ENCODE measurements at places on chromosomes 13 and 19. TPM values are rescaled to one million over a fixed set of nuclear protein-coding genes. Genes with fewer than 3 reads are reported as not detected.

GRCh38 chr19:13215572-13216380, 65.6 kb downstream of the IER2 start:
- DNase-seq, result no peak

DNA sequence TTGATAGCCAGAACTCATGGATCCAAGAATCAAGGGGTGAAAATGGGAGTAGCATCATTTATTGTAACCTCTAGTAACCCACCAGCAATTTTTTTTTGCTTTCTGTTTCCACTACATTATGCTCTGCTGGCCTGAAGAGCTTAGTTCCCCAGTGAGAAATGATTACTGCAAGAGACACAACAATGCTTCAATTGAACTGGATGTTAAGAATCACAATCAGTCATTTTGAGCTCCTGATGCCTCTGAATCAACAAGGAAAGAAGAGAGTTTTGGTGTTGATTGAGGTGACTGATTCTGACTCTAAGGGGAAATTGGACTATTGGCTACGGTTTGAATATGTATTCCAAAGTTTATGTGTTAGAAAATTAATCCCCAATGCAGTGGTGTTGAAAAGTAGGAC, 1084.4 kb downstream of the SLITRK1 start:
- DNase-seq, result no peak

DNA sequence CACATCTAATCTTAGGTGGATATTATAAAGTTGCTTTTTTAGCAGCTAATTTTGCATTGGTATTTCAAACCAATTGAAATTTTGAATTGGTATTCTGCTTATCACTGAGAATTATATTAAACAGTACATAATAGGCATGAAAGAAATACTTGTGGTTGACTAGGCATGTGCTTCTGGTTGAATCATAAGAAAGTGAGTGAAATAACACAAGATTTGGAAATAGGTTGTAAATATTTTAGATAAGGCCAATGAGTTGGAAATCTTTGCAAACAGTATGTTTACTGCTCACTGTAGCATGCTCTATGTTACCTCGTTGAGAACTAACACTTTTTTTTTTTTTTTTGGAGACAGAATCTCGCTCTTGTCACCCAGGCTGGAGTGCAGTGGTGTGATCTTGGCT, 66.8 kb upstream of the RFC3 start:
- no peak for DNase-seq

- DNase-seq, result no peak
These were observed 27.1 kb downstream of the PIBF1 start for GRCh38 chr13:72808917-72809500.

- DNase-seq, result no peak
These were observed 23.8 kb downstream of the TEX101 start for GRCh38 chr19:43438291-43439031.

- no peak for DNase-seq
These were observed 225.2 kb upstream of the TMTC4 start for GRCh38 chr13:100899720-100900316.

DNA sequence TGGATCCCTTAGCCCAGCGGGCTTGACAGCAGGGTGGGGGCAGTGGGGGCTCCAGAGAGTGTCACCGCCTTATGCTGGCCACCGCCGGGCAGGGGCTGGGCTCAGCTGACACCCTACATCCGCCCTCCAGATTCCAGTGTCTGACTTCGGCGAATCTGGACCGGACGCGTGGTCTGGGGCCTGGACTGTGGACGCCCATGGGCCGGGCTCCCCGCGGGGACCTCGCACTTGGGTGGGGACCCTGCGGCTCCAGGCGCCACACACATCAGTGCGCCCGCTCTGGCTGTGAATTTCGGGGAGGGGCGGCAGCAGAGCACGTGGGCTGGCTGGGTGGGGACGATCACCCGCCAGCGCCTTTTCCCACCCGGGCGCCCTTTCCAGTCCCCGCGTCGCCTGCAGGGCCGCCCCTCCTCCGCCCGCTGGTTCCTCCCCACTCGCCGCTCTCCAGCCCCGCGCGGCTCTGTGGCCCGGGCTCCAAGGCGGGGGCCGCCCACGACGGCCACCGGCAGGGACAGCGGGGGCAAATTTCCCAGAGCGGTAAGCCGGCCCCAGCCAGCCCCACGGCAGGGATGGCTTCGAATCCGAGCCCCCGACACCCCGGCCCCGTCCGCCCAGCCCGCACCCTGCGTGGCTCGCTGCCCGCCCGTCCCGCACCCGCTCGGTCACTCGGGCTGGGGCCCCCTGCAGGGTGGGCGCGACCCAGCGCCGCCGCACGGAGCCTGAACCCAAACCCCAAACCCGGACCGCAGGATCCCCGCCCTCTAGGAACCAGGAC, 23.3 kb upstream of the ZNF99 start:
- no peak for DNase-seq

- DNase-seq, result no peak
These were observed 766.4 kb downstream of the GPC5 start for GRCh38 chr13:92164822-92165221.

DNA sequence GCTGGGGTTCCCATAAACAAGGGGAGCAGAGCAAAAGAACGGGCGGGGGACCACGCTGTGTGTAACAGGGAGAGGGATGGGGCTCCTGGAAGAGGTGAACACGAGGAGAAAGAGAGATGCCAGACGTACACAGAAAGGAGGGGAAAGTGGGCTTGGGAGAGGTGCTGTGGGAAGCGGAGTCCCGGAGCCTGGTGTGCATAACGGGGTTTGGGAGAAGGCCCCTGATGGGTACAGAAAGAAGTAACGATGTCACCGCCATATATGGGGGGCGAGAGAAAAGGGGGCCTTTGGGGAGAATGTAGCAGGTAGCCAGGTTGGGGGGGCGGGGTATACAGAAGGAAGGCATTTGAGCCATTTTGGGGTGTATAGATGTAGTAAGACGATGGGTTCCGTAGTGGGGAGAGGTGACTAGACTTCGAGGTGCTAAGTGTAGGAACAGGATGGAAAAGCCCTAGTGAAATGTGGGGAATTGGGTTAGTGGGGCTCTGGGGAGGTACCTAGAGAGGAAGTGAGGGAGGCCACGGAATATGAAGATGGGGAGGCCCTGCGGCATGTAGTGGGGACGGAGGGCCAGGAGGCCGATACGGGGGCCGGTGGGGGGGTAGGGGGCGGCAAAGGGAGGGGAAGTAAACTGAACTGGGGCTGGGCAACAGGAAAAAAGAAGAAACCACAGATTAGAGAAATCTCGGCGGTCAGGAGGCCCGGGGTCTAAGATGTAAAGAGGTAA, 787 bp downstream of the ZNF580 start:
- no peak for DNase-seq

GRCh38 chr13:24060993-24061392, 99.5 kb upstream of the SPATA13 start:
- no peak for DNase-seq

GRCh38 chr13:27141746-27142145, 29.9 kb downstream of the USP12 start:
- DNase-seq, result no peak

DNA sequence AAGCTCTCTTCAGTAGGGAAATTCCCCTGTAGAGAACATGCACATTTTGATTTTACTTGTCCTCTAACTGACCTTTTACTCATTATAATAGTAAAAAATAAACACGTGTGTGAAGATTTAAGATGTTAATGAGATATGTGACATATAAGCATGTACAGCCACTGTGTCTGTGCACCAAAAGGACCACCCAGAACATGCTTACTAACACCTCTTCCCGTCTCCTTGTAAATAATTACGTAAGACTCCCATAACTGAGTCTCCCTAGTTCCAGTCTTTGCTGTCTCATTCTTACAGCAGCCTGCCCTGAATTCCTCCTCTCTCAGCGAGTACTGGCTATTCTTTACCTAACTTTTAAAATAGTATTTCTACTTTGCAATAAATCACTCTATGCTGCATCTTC, 53.6 kb downstream of the ZNF100 start:
- DNase-seq, result no peak

DNA sequence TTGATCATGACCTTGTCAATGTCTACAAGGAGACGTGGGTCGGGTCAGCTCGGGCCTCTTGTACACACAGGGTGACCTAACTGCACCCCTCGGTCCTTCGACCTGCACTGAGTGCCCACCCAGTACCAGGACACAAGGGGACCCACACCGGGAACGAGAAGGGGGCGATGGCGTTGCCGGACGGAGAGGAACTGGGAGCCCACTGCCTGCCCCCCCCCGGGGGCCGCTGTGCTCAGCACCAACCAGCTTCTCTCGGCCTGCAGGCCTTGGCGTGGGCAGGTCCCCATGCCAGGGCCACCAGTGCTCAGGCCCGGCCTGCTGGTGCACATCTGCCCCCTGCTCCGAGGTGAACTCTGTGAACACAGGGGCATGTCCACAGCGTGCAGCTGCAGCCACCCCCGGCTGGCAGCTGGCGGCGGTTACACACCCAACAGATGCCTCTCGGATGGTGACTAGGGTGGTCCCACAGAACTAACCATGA, 14.1 kb downstream of the CFD start:
- no peak for DNase-seq

GRCh38 chr13:106449096-106449495, 86.4 kb downstream of the EFNB2 start:
- DNase-seq, result no peak

DNA sequence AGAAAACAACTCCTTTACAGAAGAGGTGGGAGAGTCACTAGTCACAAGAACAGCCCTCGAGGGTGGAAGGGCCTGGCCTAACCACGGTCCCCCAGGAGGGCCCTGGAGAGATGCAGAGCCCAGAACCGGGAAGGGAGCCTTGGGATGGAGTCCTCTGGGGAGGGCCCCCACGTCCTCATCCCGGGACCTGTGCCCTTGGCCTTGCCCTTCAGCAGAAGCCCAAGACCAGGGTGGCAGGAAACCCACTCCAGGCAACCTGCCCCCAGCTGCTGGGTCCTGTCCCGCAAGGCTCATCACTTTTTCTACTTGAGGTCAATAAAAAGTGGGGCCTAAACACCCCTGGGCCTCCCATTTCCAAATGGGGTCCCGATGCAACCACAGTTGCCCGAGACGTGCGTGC, 2.3 kb upstream of the ATP8B3 start:
- DNase-seq, result peak; percentile 75

DNA sequence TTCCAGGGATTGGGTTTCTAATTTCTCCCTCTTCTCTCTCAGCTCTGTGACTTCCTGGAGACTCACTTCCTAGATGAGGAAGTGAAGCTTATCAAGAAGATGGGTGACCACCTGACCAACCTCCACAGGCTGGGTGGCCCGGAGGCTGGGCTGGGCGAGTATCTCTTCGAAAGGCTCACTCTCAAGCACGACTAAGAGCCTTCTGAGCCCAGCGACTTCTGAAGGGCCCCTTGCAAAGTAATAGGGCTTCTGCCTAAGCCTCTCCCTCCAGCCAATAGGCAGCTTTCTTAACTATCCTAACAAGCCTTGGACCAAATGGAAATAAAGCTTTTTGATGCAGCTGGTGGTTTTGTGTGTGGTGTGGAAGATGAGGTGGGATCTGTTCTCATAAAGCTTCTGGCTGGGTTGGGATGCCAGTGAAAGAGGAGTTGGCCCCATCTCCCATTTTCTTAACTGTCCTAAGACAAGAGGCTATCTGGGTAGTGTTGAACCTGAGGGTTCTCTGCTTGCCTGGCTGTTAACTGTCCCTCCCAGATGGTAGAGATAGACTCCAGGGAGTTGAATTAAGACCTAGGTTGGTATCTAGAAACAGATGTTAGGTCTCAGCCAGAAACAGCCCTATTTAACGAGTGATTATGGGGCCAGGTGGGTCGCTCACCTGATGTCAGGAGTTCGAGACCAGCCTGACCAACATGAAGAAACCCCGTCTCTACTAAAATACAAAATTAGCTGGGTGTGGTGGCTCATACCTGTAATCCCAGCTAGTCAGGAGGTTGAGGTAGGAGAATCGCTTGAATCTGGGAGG, 1.6 kb downstream of the FTL start:
- peak; percentile 84 for DNase-seq

- DNase-seq, result no peak
These were observed 1.4 kb downstream of the UPF1 start for GRCh38 chr19:18833141-18833476.

DNA sequence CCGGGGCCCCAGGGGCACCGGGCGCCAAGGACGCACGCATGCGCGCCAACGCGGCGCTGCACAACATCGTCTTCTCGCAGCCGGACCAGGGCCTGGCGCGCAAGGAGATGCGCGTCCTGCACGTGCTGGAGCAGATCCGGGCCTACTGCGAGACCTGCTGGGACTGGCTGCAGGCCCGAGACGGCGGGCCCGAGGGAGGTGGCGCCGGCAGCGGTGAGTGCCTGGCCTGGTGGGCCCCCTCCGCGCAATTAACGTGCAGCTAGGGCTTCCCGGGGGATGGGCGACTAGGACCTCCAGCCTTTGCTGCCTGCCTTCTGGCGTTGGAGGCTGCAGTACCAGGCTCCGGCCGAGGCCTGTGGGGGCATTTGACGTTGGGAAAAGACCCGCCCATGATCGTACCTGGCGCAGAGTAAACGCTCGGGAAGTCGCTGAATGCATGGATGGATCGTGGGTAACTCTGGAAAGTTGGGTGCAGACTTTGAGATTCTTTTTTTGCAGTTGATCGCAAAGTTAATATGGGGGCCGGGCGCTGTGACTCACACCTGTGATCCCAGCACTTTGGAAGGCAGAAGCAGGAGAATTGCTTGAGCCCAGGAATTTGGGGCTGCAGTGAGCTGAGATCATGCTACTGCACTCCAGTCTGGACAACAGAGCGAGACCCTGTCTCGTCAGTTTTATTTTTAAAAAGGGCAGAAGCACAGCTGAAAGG, 7.3 kb downstream of the APC2 start:
- no peak for DNase-seq

- DNase-seq, result peak; percentile 33
These were observed 38.7 kb downstream of the ATP11A start for GRCh38 chr13:112728375-112729126.

- DNase-seq, result no peak
These were observed 153.8 kb upstream of the SERP2 start for GRCh38 chr13:44219577-44220548.

DNA sequence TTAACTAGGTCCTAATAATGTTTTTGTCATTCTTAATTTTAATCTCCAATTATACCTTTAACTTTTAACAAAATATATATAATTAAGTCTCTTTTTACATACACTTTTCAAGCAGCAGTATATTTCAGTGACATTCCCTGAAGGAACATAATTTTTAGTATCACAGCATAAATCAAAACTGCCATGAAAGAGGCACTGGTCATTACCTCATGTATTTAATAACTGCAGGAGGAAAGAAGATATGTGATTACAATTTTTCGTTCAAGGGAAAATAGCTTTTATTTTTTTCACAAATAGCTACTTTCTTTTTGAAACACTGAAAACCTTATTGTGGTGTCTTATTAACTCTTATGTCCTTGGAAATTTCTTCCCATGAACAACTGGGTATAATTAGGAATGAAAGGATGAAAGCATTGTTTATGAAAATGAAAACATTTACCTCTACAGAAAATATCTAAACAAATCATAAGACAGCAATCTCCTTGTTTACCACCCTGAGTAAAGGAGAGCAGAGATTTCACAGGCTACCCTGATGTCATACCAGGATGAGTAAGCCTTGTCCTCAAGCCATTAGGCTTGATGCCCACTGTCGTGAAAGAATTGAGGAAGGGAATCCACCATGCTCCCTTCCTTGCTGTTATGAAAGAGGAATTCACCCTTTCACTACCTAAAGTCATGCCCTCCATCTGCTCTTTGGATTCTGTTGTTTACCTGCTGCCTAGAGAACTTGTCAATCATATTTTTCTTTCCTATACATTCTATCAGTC, 877.2 kb upstream of the PCDH20 start:
- DNase-seq, result no peak

Gene ERICH4
- not detected for total RNA-seq

Gene FGF9
- not detected for total RNA-seq

Gene TEX26
- total RNA-seq, result not detected

Gene ELAVL3
- not detected for total RNA-seq

Gene PTBP1
- total RNA-seq, result 263 TPM

Gene ZNF177
- total RNA-seq, result 1.9 TPM

Gene NKPD1
- total RNA-seq, result not detected

Gene SLC5A5
- 0.44 TPM for total RNA-seq

Gene ETV2
- not detected for total RNA-seq

Gene DENND1C
- total RNA-seq, result 70.9 TPM

All from spleen (tissue), 13 donors.